NCI-H1436 treated with DMSO at 0.1 percent for 48 hours (cell line): ENCODE measurements at places on chromosomes 12 and 14.

DNA sequence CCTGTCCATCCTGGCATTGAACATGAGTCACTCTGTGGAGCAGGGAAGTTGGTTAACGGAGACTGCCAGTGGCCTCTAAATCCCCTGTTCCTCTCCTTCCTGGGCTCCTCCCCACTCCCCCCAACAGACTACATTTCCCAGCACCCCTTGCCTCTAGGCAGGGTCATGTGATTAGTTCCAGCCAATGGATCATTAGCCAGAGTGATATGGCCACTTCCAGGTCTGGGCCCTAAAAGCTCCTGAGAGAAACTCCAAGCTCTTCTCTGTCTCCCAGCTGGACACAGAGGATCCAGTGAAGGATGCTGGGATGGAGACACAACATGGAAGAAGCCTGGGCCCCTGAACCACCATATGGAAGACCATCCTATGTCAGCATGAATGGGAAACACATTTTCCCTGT lies 54.4 kb upstream of the RFLNA start:
- no peak for DNase-seq

- DNase-seq: no peak
Observed at GRCh38 chr12:97797473-97797872, 334.9 kb downstream of the RMST start.

DNA sequence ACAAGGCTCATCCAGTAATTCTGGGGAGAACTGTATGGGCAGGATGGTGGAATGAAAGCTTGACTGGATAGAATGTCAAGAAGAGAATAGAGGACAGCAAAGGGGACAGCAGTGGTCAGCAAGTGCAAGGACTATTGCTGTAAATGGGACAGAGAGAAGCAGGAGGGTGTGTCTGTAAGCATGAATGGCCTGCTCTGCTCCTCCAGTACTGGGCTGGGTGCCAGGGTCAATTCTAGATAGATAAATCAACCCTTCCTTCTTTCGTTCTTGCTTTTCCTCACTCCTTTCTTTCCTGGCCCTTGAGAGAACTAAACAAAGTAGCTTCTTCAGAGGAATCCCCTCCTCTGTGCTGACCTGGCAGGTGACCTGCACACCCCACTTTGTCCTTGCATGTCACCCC lies 1019.2 kb downstream of the BCL11B start:
- no peak for DNase-seq

- DNase-seq: no peak
Observed at GRCh38 chr12:91616416-91616815, 433.8 kb upstream of the DCN start.

- no peak for DNase-seq
Observed at GRCh38 chr14:75231320-75231719, 47.3 kb upstream of the FOS start.

GRCh38 chr12:113244047-113244460 lies 22.8 kb downstream of the TPCN1 start:
- DNase-seq: no peak

DNA sequence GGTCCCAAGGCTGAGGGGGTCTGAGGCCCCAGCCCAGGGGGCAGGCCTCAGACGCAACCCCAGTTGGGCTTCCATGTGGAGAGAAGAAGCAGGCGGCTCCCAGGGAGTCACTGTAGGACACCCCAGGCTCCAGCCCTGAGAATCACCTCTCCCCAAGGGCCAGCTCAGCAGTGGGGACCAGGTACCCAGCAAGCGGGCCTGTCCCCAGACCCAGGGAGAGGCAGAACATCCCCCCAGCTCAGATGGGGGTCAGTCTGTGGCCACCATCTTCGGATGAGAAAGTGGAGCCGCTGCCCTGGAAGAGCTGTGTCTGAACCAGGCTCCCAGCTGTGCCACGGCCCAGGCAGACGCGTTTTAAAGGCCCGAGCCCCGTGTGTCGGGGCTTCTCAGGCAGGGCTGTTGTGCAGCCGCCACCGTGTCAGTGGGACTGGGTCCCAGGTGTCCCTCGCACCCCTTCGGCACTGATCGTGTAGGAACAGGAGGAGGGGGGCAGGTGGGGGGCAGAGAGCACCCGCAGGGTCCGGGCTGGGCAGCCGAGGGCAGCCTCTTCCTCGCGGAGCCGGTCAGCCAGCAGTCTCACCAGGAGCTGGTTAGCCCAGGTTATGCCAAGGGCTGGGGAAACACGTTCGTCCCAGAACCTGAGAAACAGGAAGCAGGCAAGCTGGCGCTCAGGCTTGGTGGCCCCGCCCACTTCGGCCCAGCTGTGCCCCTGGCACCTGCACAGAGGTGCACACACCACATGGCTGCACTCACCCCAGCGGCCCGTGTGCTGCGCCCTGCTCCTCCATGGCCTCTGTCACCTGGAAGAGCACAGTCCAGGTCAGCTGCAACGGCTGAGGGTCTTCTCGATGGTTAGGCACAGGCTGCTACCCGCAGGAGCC lies 16.6 kb downstream of the XRCC3 start:
- no peak for DNase-seq

GRCh38 chr12:121005346-121005815 lies 10.9 kb downstream of the C12orf43 start:
- DNase-seq: no peak

DNA sequence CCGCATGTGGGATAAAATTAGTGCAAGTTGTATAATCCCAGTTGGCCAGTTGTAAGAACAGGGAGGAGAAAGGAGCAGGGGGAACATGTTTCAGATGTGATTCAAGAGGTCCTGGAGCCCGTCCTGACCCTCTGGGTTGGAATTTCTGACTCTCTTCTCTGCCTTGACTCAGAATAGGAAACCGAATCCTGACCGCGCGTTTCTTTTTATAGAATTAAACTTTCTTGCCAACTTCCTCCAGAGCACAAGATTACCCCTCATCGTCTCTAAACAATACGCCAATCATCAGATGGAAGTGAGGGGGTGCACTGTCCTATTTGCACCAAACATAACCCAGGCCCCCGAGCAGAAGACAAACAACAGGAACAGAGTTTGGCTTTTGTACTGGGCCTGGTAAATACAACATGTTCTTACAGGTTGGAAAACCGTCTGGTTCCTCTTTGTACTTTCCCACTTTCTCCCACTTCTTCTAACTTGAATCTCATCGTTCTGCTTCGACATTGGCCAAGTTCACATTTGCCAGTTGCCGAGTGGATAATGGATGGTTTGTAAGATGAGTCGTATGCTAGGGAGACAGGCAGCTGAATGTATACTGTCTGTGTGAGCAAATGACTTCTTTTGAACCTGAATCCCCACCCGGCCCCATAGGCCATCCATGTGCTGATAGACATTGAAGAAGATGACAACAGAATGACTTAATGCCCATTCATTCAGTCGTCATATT lies 42.6 kb upstream of the MED13L start:
- no peak for DNase-seq

DNA sequence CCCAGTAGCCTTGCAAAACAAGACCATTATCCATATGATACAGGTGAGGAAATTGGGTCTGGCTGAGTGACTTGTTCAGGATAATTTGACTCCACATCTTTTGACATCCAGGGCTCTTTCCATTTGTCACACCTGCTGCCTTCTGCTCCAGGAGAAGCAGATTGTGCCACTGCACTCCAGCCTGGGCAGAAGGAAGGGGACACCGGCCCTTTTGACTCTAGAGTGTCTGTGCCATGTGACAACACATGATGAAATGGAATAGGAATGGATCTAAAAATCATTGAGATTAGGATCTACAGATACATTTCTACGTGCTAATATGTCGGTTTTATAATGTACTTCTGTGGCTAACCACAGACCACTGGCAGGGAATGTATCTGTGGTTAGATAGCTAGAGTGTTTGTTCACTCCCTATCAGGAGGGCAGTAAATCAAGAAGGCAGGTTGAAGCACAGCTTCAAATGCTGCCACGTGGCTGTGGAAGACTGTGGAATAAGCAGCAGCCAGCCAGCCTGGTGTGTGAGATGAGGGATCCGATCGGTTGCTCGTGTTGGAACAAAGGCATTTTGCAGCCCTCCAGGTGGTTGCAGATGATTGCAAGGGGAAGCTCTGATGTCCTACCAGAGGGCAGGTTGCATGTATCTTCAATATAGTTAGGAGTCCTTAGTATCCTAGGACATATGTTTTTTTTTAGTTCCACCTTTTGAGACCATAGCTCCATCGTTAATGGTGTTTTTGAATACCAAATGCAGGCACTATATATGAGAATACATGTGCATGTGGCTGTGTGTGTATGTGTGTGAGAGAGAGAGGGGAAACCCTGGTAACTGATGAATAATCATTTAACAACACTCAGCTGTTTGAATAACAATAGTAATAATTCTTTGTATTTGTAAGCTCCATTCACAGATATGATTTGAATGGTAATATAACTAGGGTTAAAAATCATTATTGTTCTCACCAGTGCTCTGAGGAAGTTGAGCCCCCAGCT lies 28.6 kb downstream of the EML1 start:
- no peak for DNase-seq

DNA sequence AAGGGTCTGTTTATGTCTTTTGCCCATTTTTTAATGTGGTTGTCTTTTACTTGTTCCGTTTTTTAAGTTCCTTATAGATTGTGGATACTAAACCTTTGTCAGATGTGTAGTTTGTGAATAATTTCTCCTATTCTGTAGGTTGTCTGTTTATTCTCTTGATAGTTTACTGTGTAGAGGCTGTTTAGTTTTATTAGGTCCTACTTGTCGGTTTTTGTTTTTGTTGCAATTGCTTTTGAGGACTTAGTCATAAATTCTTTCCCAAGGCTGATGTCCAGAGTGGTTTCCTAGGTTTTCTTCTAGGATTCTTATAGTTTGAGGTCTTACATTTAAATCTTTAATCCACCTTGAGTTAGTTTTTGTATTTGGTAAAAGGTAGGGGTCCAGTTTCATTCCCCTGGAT lies 33.9 kb downstream of the SLC39A9 start:
- no peak for DNase-seq

DNA sequence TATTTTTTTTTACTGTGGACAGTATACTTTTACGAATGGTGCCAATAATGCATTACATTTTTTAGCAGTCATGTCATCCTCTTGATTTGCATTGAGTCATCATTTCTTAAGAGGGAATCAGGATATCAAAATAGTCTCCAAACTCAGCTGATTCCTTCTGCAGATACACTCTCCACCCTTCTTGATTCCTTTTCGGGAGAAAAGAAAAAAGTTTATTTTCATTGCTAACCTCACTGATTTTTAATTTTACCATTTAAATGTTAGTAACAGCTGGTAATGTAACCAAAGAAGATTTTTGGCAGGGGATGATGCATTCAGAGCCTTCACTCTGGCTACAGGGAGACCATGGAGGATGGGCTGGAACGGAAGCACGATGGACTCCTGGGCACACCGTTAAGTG lies 47.5 kb downstream of the MRPL42 start:
- DNase-seq: no peak

- no peak for DNase-seq
Observed at GRCh38 chr14:20587489-20588154, at the start of gene RNASE11. RNASE11 (minus strand) TSS chr14:20588001.

- no peak for DNase-seq
Observed at GRCh38 chr12:92002673-92003382, 142.8 kb downstream of the BTG1 start.

- DNase-seq: no peak
Observed at GRCh38 chr14:43356382-43356781, 1150.7 kb downstream of the FSCB start.

DNA sequence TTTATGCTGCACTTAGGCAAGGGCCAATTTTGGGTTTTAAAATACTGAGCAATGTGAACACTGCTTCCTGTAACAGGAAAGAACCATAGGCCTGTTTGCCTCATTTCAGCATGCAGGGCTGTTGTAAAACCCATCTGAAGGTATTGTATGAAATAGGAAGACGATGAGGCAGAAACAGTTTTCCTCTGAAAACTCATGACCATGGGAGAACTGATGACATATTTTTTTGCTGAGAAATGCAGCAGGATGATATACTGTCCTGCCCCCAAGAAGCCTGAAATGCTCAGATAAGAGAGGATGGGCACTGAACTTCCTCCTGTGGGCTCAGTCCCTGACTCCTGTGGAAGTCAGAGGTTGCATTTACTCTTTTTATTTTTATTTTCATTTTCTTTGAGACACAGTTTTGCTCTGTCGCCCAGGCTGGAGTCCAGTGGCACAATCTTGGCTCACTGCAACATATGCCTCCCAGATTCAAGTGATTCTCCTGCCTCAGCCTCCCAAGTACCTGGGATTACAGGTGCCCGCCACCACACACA lies 17.4 kb downstream of the PYGL start:
- DNase-seq: no peak
